ENCODE measurements at places on chromosomes 2 and 18. TPM values are rescaled to one million over a fixed set of nuclear protein-coding genes. Genes with fewer than 3 reads are reported as not detected.

- no peak for DNase-seq
Observed at GRCh38 chr2:30221531-30221930, 9.8 kb upstream of the LBH start.

GRCh38 chr18:52069201-52069600 is 270.8 kb upstream of the DCC start:
- DNase-seq: no peak

DNA sequence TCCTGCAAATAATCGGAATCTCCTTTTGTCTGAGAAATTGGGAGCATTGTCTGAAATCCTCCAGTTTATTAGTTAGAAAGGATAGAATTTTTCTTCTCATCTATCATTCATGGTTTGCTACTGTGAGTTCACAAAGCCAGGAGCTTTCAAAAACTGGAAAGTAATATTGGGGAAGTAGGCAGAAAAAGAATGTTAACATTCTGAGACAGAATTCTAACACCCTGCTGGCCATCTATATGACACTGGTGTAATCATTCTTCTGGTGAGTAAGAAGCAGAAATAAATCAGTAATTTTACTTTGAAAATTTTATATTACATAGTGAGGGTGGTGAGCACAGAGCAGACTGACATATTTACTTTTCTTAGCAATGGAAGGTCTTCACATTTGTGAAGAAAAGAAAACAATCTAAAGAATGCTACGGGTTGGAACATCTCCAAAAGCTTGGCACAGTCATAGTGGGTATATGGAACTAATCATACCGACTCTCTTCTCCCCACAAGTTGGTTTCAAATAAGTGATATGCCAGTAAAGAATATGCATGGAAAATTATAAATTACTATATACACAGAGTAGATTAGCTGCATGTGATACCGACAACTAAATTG is 344.9 kb downstream of the LPIN1 start:
- DNase-seq: peak; percentile 88

DNA sequence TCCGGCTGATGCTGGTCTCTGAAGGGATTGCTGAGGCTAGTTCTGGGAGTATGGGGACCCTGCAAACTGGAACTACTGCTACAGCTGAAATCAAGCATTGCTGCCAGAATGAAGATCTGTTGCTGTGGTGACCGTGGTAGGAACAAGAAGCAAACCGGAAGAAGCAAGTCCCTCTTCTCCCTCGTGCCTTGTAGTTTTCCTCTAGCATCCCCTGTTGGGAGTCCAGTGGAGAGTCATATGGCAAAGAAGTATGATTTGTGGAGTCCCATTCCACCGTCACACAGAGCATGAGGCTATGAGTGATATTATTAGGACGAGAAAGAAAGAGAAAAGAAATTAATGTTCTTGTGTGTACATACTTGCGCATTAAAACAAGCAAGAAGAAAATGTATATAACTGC is 138.8 kb upstream of the SP5 start:
- DNase-seq: no peak

DNA sequence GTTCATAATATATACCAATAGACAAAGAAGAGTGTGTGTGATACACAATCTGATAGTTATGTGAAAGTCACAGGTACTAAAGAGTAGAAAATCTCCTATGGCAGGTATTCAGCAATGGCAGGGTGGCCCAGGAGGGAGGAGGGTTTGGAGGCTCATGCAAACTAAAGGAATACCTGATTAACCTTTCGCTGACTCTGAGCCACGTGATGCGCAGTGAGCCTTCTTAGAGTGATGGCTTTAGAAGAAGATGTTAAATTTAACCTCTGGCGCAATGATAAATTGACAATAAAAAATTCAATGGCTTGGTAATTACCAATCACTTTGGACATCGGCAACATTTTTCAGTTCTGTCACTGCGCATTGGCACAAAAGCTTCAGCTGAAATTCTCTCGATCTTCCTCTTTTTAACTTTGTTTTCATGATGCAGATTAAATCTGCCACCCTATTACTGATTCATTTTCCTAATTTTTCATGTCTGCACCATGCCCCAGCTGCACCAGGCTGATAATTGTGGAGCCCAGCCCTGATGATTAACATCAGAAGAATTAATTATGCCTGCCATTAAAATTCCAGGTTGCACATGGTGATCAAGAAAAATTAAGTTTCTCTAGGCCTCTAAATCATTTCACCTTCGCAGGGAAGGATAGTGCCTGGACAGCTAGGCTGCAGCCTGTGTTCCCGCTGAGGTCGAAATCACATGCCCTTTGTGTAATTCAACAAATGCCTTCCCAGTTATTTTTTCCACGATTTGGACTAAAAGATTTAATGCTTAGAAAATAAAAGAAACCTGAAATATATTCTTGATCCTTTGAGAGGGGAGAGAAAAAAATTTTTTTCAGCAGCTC is 250.6 kb upstream of the HNRNPA3 start:
- DNase-seq: no peak

DNA sequence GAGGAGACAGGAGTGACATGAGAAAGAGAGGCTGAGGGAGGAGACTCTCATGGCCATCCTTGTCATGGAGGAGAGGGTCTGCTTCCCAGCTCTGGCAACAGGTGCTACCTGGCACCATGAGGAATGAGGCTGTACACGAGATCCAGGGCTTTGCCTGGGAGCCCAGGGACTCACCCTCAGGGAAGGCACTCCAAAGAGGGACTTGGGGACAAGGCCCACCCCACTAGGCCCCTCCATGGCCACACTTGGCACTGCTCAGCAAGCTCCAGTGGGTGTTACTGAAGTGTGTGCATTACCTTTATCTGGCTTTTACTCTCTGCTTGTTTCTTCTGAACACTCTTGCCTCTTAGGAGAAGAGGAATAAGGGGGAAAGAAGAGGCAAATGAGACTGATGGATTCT is 2.7 kb downstream of the CFAP65 start:
- no peak for DNase-seq

Gene PAX8
- 2.6 TPM for total RNA-seq

Data from PC-3 (cell line).